Ovary (tissue), 10 donors: ENCODE measurements at places on chromosomes 6 and 20. TPM values are rescaled to one million over a fixed set of nuclear protein-coding genes. Genes with fewer than 3 reads are reported as not detected.

DNA sequence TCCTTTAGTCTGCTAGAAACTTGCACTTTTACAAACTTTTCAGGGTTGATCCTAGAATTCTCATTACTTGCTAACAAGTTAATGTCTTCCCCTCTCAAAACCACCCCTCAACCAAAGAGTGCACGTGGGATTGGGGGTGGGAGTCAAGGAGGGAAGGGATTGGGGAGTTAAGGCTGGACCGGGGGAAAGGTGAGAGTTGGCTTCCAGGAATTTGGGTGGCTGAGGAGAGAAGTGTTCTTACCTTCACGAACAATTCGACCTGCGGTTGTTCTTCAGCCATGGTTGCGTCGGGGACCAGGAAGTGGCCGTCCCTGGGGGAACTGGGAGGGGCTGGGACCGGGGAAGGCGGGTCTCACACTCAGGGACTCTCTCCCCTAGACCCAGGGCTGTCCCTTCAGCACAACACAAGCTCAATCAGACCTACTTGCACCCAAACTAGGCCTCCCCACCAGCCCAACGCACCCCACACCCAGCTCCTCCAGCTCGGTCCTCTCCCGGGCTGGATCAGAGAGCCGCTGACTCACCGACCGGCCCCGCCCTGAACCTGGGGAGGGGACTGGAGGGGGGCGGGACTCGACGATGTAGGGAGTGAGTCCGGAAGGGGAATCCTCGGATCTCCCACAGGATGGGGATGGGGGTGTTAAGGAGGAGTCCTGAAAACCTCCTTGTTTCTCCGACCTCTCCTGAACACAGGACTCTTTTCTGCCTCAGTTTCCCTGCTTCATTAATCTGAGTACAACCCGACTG lies at the start of gene CLIC1:
Gene CLIC1 (minus strand): TSS at position 510 of the 747 bp plus-strand sequence. CDS start 230 bp downstream, at position 280.
- H3K36me3 ChIP-seq = no peaks in the 10 kb centered on the region
- peaks cover 12% of the 10 kb centered on the region for H3K4me1 ChIP-seq
- H3K4me3 ChIP-seq = peak within 1 kb of the TSS; percentile 63
- H3K27me3 ChIP-seq = no peaks in the 10 kb centered on the region

- no peaks in the 10 kb centered on the region for H3K36me3 ChIP-seq
- H3K4me1 ChIP-seq = no peaks in the 10 kb centered on the region
- no peaks in the 10 kb centered on the region for H3K27me3 ChIP-seq
- no peak overlapping the region for H3K27ac ChIP-seq
Observed at GRCh38 chr20:51980277-51980676, 178.0 kb upstream of the SALL4 start.

The CLDN20 gene
- total RNA-seq = not detected

The THEMIS gene
- total RNA-seq = 0.42 TPM

DNA sequence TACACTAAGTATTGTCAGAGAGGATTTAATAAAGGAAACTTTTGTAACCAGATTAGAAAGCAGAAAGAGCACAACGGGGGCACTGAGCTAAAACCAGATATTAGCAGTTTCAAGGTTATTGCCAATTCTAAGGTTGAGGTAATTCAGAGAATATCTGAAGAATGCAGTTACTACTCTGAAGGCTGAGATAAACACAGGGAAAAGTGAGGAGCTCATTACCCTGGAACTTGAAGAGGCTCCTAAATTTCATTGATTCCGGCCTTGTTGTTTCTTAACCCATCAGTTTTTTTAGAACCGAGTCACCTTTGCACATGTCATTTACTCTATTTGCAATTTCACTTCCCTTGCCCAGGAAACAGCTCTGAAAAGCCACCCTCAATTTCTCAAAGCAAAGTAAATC lies 72.4 kb upstream of the BTBD3 start:
- peaks cover 2% of the 10 kb centered on the region for H3K4me1 ChIP-seq
- DNase-seq = no peak
- no peaks in the 10 kb centered on the region for H3K27me3 ChIP-seq
- no peak overlapping the region for H3K27ac ChIP-seq
- H3K4me3 ChIP-seq = no peak overlapping the region

The BTN1A1 gene
- not detected for total RNA-seq

The GPR63 gene
- total RNA-seq = 1.4 TPM

The LY6G5B gene
- total RNA-seq = 8.6 TPM

DNA sequence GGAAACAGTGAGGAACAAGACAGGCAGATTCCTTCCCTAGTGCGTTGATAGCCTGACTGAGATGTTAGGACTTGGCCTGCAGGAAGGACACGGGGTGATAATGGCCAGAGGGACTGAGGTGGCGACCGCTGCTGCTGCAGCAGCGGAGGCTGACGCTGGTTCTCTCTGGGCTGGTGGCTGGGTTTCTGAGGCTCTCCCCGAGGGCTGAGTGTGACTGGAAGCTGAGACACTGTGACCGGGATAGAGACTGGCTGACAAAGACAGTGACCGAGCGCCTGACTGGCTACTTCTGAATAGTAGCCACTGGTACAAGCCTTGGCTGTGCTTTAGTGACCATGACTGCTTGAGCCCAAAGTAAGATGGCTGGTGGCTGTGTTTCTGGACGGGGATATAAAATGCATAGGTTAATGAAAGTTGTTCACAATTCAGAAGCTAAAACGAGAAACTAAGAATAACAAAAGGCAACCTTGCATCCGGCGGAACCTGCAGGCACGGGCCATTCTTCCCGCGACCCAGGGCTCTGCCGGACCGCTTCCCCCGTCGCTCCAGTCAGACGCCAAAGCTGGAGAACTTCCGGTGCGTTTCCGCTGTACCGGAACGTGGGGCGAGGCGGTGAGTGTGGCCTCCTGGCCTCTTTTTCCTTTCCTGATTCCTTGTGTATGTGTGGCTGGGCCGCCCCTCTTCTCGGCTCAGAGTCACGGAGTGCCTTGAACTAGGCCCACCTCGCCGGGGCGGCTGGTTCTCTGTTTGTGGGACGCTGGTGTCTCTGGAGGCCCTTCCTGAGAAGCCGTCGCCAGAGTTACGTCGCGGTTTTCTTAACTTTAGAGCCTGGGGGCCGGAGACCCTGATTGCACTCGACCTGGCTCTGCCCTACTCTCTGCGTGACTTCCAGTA lies at the start of gene AAR2:
Gene AAR2 (plus strand): TSS at position 587 of the 894 bp plus-strand sequence. CDS start 3,391 bp downstream, outside the sequence.
- H3K4me3 ChIP-seq = peak within 1 kb of the TSS; percentile 91
- peak within 1 kb of the TSS; percentile 62 for H3K27ac ChIP-seq
- no peaks in the 10 kb centered on the region for H3K27me3 ChIP-seq
- H3K4me1 ChIP-seq = peaks cover 8% of the 10 kb centered on the region

DNA sequence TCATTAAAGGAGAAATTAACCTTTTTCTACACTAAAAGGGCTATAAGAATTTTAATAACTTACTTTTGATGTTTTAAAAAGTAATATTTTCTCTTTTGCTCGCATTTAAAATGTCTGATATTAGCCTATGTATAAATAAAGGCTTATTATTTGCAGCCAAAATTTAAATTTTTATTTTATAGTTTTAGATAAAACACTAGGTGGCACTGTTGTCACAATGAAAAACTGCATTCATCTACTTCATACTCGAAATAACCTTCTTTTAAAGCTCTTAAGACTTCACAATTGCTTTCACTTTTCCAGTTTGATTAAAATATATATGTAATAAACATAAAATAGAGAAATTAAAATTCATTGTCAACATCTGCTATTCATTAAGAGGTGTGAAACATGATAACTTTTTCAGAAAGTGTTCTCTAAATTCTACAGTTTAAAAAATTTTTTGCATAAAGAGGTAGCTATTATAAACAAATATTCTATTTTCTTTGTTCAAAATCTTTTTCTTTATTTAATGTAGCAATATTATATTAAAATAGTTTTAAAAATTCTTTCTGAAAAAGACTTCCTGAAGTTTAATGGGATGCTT lies 78.8 kb upstream of the DEFB112 start:
- H3K4me1 ChIP-seq = no peaks in the 10 kb centered on the region
- no peak overlapping the region for H3K27ac ChIP-seq

The ACTL10 gene
- 1.6 TPM for total RNA-seq

DNA sequence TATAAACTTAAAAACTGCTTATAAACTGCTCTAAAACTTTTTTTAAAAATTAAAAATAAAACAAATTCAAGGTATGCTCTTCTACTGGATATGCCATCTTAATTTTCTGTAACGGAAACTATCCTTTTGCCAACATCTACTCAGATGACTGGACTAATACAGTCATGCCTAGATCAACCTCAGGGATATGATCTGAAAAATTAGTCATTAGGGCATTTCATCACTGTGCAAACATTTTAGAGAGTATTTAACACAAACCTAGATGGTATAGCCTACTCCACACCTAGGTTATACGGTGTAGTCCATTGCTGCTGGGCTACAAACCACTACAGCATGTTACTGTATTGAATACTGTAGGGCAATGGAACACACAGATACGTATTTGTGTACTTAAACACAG lies 64.8 kb downstream of the TRIM27 start:
- no peak overlapping the region for H3K27ac ChIP-seq
- no peaks in the 10 kb centered on the region for H3K4me1 ChIP-seq
- no peak overlapping the region for H3K4me3 ChIP-seq
- no peaks in the 10 kb centered on the region for H3K27me3 ChIP-seq
- DNase-seq = no peak
- no peaks in the 10 kb centered on the region for H3K36me3 ChIP-seq
